Stimulated activated CD4-positive, alpha-beta T cell treated with anti-CD3 and anti-CD28 coated beads, Interleukin-4, amount 100 ng/mL, for 24 hours (primary cell): ENCODE measurements at places on chromosomes 13 and 19.

GRCh38 chr19:1620502-1620901 lies 15.2 kb upstream of the UQCR11 start:
- DNase-seq: no peak

- peak; percentile 82 for DNase-seq
These were observed 113.0 kb downstream of the TEX26 start for GRCh38 chr13:31045286-31046081.

DNA sequence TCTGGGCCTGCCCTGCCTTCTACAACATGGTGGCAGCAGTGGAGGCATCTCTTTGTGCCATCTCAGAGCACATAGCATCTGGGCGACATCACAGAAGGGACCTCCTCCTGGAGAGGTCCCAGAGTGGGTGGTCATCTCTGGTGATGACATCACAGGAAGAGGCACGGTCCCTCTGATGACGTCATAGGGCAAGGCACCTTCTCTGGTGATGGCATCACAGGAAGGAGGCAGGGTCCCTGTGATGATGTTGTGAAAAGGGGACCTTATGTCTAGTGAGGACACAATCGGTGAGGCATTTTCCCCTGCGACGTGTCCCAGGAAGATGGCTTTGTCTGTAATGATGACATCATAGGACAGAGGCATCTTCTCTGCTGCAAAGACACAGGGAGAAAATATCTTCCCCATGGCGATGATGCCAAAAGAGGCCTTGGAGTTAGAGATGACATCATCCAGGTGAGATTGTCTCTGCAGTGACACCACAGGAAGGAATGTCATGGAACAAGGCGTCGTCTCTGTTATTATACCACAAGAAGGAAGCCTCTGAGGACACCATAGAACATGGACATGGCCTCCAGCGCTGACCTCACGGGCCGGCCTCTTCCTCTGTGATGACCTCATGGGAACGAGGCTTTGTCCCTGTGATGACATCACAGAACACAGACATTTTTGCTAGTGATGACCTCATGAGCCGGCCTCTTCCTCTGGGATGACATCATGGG lies 10.7 kb downstream of the SHISA7 start:
- DNase-seq: no peak

DNA sequence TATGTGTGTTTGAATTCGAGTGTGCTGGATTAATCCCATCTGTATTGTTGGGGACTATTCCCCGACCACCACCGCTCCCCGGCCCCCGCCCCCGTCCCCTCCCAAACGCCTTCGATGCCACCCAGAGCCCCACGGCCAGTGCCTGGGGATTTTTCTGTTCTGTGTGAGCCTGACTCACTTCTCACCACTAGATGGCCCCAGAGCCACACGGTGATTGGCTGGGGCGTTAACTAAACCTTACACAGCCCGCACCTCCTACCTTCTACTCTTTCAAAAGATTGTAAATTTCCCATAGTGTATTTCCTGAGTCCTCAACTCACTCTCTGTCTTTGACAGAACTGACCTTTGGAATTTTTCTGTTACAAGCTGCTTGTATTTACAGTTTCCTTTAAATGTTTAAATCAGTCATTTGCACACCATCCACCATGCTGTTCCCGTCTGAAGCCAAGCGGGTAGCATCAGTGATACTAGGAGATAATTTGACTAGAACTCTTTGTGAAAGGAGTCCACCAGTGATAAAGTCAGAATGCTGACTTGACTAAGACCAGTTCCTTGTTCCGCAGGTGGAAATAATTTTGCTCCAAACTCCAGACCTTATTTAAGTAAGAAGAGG lies 61.4 kb downstream of the RFX2 start:
- peak; percentile 81 for DNase-seq

GRCh38 chr13:28659621-28659970 lies 666 bp downstream of the POMP start:
- peak; percentile 38 for DNase-seq

DNA sequence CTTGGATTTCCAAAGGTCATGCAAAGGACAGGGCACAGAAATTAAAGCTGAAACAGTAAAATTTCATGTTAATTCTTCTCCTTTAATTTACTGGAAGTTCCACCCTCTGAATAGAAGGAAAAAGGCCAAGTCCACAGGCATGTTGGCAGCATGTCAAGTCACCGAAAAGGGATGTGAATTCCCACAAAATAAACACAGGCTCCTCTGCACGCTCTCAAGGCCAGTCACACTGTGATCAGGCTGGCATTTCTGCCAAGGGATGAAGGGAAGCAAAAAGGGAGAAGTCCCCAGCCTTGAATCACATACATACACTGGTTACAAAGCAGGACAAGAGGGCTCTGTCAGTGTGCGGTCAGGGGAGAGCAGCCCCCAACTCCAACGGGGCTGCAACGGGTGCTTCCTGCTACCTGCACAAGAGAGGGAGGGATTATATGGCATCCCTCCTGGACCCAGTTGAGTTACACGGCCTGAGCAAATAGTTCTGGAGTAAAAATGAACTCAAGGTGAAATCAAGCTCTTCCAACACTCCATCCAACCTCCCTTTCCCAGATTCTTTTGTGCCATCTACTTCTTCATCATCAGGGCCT lies 6.9 kb downstream of the DCLK1 start:
- DNase-seq: no peak

- no peak for DNase-seq
These were observed 512.3 kb downstream of the MYO16 start for GRCh38 chr13:109141706-109142105.

- DNase-seq: no peak
These were observed 442.1 kb downstream of the PCDH20 start for GRCh38 chr13:60973529-60973928.

DNA sequence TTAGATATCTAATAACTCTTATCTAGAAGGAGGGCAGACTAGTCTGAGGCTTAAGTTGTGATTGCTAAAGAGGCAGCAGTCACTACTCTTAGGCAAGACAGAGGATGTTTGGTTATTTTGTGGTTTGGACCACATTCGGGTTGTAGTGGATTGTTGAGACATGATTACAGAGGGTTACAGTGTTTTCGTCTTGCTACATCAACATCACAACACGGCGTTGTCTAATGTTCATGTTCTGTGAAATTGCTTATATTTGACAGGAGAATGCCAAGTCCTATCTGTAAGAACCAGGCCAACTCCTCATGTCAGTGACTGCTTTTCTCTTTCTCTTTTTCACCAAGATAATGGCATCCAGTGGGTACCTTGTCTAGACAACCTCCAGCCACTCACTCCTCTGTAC lies 16.8 kb upstream of the TM9SF2 start:
- DNase-seq: no peak

GRCh38 chr13:30623392-30623791 lies 5.7 kb downstream of the USPL1 start:
- no peak for DNase-seq

- no peak for DNase-seq
These were observed 168.4 kb upstream of the STARD13 start for GRCh38 chr13:33453936-33454335.

DNA sequence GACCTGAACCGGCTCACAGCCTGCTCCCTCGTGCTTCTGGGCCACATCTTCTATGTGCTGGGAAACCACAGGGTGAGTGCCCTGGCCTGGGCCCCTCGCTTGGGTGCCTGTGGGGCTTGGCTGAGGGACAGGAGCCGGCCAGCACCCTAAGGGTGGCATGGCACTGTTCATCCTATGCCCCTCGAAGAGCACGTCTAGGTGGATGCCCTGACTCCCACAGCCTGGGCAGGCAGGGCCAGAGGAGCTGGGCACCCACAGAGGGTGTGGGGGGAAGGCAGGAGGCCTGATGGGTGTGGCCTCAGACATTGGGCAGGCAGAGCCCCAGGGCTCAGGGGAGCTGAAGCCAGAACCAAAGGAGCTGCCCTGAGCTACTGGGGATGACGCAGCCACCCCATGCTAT lies 28.7 kb downstream of the MAU2 start:
- DNase-seq: no peak

DNA sequence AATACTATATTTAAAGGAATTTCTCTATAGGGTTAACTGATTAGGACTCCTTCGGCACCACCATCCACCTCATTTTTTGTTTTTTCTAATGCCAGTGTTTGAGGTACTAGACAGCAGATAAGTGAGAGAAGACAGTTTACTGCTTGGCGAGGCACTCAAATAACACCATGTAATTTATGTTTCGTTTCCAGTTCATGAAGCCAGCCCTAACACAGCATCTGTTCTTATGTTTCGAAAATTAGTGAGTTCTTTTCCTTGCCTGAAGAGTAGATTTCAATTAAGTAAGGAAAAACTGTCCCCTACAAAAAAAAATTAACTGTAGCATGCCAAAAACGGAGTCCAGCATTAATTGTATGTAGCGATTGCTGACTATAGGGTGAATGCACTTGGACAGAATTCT lies 409.1 kb downstream of the TBC1D4 start:
- no peak for DNase-seq

DNA sequence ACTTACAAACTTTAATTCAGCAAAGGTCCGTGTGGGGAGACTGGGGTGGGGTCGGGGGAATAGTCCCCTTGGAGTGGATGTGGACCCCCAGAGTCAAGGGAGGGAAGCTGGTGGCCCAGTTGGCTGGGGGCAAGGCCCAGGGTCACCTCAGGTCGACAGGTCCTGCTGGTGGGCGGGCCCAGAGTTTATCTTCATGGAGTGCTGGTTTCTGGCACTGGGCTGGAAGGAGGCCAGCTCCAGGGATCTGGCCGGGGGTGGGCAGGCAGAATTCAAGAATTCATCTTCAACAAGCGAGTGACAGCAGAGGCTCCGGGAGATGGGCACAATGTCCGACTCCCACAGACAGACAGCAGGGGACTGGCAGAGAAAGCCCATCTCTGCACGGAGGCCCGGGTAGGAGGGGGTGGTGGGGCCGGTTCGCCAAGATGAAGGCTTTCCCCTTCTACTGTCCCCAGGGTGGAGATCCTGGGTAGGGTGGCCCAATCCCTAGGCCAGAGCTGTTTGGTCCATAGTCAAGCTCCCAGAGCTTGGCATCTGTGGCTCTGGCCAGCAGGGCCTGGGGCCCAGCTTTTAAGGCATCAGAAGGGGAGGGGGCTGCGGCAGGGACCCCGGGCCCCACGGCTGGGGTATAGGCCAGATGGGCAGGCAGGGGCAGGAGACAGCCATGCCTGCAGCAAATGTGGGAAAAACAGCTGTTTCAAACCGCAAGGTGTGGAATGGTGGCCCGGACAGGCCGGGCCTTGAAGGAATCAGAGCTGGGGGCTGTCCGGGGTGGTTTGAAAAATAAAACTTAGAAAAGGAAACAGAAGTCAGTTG lies 622 bp upstream of the FDX2 start:
- DNase-seq: no peak

- DNase-seq: peak; percentile 39
These were observed 2.9 kb downstream of the MFSD12 start for GRCh38 chr19:3554254-3555083.

DNA sequence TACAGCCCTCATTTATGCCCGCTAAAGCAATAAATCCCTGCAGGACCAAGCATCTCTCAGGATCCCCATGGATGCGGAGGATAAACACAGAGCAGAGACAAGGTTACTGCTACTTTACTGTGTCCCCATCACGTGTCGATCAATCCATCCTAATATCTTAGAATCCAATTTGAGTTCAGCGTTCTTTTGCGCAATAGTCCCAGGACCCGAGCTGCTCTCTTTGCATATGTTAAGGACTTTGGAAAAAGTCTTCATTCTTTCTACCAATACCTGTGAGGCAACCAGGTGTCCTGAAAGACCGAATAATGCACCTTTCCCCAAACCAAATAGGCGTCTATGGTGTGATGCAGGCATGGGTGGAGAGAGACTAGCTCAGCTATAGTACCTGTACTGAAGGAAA lies 38.0 kb upstream of the URAD start:
- no peak for DNase-seq

DNA sequence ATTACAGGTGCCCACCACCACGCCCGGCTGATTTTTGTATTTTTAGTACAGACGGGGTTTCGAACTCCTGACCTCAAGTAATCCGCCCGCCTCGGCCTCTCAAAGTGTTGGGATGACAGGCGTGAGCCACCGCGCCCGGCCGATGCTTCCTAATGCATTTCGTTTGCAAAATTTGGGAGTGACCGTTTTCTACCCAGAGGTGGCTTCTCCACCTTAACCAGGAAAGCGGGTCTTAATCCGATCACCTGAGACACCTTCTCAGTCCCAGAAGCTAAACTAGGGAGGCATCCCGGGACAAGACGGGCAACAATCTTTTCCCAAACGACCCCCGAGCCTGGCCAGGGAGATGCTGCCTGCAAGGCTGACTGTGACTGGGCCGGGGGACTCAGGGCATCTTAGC lies 14.8 kb upstream of the MATK start:
- DNase-seq: no peak

- no peak for DNase-seq
These were observed 1375.4 kb downstream of the SLITRK1 start for GRCh38 chr13:82506805-82507414.

- peak; percentile 76 for DNase-seq
These were observed 1.3 kb upstream of the KCNC3 start for GRCh38 chr19:50330365-50331078.

DNA sequence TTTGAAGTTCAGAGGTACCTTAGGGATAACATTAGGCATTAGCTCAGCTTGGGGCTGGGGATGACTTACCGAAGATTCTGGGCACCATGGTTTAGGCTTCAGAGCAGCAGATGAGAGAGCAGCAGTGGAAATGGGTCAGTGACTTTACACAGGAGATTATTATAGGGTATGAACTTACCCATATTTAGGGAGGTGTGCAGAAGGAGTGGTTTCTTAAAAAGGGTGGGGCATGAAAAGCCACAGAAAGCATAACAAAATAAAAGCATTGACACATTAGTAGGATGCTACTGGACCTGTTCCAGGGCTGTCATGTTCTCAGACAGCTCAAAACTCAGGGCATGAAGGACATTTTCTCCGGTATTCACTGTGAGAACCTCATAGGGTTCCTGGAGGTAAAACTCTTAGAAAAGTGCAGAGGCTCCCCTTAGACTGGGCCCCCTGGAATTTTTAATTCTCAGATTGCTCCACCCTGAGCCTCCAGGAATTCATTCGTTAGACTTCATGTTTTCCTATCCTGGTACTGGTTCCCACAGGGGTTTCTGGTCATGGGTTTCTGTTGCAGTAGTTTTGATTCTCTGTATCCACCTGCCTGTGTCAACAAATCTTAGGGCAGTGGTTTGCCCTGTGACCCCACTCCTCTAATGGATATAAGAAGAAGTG lies 20.7 kb downstream of the IGFL1 start:
- no peak for DNase-seq
